CD4-positive, alpha-beta T cell treated with Interleukin-2 at 100 ng/mL for 4 hours (primary cell): ENCODE measurements at places on chromosomes 12 and 14.

GRCh38 chr12:13074396-13075117 is 28.9 kb downstream of the GSG1 start:
- DNase-seq = no peak

GRCh38 chr12:84996759-84997158 is 39.3 kb downstream of the TSPAN19 start:
- no peak for DNase-seq

GRCh38 chr12:19095331-19095730 is 34.2 kb upstream of the PLEKHA5 start:
- no peak for DNase-seq

DNA sequence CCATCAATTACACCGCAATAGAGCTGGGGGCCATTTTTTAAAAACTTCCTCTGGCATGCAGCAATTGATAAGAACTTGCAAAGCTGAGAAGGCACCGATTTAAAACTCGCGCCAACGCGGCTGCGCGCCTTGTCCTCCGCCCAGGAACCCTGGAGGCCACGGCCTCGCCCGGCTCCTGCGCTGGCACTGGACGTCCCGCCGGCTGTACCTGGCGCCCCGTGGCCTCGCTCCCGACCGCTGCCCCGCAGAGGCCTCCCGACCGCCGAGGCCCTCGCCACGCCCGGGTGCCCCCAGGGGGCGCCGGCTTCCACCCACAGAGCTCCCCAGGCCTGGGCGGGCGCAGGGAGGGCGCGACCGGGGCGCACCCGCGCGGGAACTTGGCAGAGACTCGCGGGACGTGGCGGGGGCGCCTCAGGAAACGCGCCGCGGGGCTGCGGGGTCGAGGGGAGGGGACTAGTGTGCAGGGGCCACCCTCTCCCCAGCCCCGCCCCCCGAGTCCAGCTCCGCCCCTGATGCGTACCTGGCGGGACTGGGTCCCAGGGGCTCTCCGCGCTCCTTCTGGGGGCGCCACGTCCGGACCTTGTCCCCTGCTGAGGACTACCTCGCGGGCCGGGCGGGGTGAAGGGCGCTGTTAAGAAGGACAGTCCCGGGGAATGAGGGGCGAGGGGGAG is 65.7 kb downstream of the TNFAIP2 start:
- DNase-seq = no peak

DNA sequence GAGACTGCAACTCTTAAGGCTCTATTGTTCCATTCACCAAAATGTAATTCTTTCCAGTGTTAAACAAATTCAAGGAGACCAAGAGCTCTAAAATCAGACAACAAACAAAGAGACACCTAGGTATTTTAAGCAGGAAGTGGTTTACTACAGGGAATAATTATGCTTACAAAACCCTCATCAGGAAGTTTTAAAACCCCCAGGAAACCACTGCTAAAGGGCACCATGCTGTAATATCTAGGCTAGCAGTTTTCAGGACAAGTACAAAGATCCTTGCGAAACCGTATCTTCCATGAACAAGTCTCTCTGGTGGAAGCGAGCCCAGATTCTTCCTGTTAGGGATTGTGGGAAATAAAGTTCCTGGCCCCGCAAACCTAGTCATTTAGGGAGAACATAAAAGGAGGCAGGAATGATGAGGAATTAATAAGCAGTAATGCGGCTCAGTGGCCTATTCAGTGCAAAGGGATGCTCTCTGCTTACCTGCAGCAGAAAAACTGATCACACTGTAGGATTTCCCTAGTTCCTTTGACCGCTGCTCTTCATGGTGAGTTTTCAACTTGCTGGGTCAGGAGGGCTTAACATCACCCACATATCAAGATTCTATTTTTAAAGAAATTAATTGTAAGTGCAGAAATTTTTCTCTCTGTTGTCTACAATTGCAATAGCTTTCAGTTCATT is 42.8 kb downstream of the ACSM4 start:
- DNase-seq = peak; percentile 2

DNA sequence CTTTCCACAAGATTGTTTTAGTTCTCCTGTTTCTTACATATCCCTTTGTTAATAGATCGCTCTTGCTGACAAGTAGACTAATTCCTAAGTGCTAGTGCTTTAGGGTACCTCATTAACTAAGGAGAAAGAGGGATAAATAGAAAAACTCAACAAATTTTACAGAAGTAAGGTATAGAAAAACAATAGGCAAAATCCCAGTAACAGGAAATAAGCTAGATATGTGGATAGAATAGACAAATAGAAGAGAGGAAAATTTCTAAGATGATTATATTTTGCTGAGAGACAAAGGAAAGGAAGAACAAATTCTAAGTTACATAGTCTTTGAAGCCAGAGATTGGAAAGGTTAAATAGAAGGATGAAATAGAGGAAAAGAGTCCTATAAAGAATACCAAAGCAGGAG is 1.0 kb downstream of the CD69 start:
- no peak for DNase-seq

DNA sequence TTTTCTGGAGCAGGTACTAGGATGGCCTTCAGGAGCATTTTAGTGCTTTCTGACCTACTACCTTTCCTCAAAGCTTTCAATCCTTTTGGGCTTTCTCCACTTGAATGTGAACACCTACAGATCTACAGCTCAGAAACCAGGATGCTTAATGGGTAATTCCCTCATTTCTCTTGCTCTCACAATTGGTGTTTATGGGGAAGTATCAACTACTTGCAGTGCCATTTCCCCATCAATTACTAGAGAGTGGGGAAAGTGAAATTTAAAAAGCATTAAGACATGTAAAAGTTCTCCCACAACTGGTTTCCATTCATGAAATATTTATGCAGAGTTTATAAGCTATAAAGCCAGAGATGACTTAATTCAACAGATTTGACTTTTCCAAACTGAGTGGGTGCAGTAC is 2.1 kb upstream of the YY1 start:
- no peak for DNase-seq

- no peak for DNase-seq
These were observed 44.2 kb upstream of the FOS start for GRCh38 chr14:75234173-75235115.

DNA sequence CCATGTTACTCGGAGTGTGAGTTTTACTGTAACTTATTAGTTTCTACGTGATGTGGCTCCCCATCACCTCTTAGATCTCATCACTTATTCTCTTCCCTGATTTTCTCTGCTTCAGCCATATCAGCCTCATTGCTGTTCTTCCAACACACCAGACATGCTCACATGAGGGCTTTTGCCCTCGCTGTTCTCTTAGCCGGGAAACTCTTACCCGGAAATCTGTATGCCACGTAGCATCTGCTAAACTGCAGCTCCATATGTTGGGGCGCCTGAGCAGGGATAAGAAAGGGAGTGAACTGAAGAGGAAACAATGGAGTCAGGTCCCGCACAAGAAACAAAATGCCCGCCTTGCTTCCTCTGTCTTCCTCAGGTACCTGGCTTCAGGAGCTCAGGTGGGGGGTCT is 16.6 kb downstream of the SMUG1 start:
- DNase-seq = no peak

GRCh38 chr14:105075379-105076295 is 10.4 kb upstream of the GPR132 start:
- DNase-seq = no peak

DNA sequence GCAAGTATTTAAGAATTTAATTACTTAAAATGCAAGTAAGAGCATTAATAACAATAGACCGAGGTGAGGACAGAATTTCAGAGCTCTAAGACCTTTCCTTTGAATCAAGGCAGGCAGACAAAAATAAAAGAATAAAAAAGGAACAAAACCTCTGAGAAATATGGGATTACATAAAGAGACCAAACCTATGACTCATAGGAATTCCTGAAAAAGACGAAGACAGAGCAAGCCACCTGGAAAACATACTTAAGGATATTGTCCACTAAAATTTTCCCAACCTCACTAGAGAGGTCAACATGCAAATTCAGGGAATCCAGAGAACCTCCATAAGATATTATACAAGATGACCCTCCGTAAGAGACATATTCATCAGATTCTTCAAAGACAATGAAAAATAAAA is 325.1 kb downstream of the AEBP2 start:
- DNase-seq = no peak

- peak; percentile 24 for DNase-seq
These were observed 381.1 kb downstream of the SEC23A start for GRCh38 chr14:38721822-38722431.

- no peak for DNase-seq
These were observed 374.4 kb downstream of the ZFP36L1 start for GRCh38 chr14:68418174-68419118.

DNA sequence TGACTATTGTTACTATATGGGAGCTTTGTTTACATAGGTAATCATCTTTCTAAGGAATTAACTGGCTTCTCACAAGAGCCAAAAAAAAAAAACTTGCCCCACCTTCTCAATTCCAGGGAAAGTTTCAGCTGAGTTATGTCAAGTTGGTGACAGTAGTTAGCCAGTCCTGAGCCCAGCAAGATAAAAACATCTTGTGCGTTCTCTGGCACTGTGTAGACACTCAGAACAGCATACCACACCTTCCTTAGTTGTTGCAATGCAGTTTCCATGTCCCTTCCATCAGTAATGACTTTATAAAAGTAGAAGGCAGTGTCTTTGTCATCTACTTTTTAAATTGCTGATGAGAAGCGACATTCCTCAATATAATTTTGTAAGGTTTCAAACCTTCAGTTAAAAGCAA is 50.2 kb downstream of the PTPN21 start:
- no peak for DNase-seq

- DNase-seq = no peak
These were observed 381.7 kb downstream of the DIO2 start for GRCh38 chr14:79829405-79830166.

DNA sequence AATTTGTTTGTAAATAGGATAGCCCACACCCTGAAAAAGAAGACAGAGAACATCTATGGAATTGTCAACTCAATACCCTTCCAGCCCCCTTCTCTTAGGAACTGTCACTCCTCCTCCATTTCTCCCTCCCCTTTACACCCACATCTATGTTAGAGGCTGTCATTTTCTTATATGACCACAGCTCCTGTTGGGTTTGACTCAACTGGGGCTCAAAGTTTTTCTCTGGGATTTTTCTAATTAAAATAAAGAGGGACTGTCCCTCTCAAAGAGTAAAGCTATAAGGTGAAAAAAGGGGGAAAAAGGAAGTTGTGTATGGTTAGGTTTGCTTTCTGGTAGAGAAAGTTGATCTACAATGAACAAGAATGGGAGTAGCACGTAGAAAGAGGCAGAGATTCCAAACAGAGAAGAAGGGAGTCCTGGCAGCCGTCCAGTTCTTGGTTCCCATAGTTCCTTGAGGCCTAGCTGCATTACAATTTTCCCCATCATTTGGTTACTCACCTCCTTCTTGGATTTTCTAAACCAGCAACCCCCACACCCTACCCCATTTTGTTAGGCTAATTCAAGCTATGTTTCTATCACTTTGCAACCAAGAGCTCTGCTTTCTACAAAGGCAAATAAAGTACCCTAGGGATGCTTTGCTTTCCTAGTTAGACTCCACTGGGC is 44.3 kb upstream of the STK38L start:
- no peak for DNase-seq

GRCh38 chr12:123148655-123149054 is 2.2 kb downstream of the PITPNM2 start:
- no peak for DNase-seq

DNA sequence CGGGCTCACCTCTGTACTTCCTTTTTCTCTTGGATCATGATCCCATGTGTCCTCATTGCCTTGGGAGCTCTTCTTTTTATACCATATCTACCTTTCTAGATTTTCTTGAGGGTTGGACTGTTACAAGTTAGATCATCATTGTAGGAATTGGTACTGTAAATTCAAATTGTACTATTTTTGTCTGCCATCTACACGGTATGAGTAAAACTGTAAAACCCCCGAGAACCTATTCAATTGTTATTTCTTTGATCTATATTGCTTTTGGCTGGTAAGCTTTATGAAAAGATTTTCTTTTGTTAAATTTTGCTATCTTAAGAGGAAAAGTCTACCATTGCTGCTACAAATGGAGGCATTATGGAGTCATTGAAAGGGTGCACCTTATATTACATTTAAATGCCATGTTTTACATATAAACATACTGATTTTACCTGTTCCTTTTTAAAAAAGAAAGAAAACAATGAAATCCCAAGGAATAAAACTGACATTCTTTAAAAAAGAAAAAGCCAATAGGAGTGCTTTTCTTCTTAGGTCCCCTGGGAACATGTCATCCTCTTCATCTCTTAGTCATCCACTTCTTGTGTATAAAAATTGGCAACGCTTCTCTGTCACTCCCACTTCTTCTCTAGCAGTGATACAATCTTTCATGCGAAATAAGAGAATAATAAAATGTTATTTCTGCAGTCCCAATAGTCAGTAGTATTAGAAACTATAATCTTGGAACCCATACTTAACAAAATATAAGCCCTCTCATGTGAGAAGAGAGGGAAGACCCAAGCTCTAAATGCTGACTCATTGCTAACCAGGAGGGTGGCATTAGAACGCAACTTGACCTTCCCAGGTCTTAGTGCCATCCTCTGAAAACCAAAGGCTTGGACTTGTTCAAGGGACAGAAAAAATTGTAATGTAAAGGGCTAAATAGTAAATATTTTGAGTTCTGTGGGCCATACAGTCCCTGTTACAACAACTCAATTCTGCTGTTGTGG is 20.4 kb downstream of the RGS6 start:
- no peak for DNase-seq

DNA sequence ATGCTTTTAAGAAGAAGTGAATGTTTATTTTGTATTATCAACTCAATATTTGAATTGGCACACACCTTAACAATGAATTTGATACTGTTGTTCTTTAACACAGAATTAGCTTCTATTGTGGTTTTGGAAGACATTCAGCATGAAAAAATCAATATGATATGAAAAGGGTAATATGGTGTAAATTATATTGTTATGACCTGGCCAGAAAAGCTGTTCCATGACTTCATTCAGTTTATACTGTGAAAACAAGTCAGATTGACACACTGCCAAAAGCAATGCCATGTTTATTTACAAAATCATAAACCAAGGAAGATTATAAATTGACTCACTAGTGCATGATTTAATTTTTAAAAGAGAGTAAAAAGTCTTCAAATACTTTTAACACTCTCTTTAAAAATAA is 851.4 kb upstream of the SEL1L start:
- DNase-seq = no peak

- DNase-seq = no peak
These were observed 108.3 kb downstream of the SLC15A4 start for GRCh38 chr12:128715485-128715884.

DNA sequence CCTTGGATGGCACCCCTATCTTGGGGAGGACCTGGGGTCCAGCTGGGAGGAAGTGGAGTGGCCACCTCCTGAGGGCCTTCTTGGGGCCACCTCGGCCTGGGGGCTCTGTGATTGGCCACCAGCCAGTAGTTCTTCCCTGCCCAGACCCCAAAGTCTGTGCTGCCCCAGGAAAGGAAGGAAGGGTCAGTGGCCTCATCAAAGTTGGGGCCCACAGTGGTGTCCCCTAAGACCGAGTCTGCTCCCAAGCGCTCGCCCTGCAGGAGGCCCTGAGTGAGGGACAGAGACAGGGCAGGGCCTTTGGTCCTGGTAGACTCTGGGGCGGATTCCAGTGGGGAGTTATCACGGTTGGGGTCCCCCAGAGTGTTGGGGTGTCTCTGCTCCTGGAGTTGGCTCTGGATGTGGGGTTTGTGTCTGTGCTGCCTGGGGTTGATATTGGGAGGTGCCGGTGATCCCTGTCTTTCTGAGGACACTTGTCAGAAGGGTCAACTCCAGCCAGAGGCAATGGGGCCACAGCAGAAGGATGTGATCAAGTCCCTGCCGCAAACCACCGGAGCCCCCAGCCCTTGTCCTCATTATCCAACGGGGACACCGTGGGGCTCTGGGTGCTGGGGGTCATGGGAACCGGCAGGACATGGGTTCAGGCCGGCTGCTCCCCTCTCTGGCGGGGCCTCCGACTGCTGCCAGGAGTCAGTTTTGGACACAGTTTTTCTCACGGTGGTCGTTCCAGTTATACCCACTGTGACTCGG is 364.3 kb downstream of the TMEM121 start:
- DNase-seq = no peak
